Stimulated activated memory B cell treated with anti-CD40 and anti-IgM and Interleukin-4, amounts not matched to agents 10 μg/mL and 1 μg/mL and 100 μg/mL, for 72 hours (primary cell): ENCODE measurements at places on chromosomes 16 and 17.

DNA sequence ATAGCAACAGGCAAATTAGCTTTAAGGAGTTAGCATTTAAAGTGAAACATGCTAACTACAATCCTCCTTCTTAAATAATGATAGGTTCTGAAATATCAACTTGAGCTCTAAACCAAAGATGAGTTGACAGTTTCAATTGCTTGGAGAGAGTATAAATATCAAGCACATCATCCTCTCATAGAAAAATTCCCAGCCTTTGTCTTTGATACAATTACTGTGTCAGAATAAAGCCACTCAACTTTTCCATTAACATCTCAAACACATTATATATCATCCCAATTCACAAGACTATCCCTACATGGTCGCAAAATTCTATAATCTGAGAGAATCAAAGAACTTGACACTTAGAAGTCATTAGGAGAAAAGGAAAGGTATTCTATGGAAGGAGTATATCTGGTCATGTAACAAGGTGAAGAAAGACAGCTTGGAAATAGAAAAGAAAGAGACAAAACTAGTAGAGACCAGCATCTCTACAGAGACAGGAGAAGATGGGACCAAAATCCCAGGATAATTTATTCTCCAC is 189.8 kb downstream of the CEP112 start:
- ATAC-seq = no peak

- no peak for ATAC-seq
These were observed 5.3 kb downstream of the ITGAX start for GRCh38 chr16:31360251-31360650.

DNA sequence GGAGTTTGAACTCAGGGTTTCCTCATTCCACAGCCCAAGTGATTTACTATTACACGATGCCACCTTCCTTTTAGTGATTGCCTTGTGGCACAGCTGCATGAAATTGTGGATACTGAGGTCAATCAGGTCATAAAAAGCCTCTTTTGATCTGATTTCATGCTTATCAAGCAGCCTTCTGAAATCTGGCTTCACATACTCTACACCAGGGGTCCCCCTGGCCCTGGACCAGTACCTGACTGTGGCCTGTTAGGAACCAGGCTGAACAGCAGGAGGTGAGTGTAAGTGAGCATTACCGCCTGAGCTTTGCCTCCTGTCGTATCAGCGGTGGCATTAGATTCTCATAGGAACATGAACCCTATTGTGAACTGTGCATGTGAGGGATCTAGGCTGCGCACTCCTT is 13.8 kb downstream of the SLFN5 start:
- no peak for ATAC-seq

GRCh38 chr16:2048116-2048543 is 345 bp downstream of the TSC2 start:
- peak; percentile 1 for ATAC-seq
